ENCODE measurements at places on chromosomes 2 and 18.

DNA sequence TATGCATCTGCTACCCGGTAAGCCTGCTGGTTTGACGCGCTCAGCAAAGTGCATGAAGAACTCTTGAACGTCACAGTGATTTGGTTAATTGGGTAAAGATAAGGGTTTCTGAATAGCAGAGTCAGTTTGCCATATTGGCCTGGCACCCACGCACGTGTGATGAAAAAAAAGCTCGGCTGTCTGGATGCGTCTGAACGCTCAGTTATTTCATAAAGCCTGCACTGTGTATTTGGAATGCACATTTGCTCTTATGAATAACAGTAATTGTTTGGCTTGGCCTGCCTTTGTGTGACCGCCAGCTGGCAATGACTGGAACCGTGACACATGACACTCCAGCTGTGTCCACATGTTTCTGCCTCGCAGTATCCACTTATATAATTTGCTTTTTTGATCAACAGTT, 129.2 kb upstream of the MEIS1 start:
- no peak for DNase-seq

DNA sequence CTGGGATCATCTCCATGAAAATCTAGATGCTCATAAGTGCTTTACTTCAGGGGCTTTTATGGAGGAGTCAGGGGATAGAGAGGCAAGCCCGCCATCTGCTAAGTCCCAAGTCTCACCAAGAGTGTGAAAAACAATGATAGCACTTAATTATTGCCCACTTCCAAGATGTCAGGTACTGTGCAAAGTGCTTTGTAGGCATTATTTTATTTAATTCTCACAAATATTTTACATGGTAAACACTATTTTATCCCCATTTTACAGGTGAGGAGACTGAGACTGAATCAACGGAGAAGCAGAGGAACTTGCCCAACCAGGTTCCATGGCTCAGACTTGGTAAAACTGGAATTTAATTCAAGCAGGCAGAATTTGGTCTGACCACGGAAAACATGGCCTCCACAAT, 147.5 kb downstream of the ACKR3 start:
- no peak for DNase-seq

GRCh38 chr2:27494284-27494943, 586 bp downstream of the FNDC4 start:
- no peak for DNase-seq

DNA sequence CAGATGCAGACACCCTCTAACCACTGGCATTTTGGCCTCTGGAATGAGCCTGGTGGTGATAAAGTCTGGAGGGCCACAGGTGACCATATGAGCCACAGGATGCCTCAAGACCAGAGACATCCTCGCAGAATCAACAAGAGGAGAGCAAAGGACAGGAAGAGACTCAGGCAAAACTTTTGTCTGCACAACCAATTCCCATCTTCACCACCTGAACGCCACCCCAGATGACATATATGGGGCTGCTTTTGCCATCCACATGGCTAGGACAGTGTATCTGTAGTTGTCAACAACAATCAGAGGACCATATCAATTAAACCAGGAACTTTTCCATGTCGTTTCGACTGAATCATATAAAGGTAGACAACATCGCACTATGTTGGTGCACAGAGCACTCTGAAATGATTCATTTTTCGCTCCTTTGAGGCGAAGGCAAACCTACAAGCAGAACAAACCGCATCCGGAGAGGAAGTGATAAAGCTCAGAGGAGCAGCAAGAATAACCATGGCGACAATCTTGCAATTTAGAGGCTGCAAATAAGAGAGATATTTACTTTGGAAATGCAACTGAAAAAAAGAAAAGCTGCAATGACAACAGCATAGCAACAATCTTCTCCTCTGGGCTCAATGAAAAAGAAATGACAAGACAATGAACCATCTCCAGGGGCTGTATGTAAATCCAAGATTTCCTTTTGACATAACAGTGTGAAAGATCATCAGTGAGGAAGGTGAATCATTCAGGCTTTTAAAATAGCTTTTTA, 204.5 kb downstream of the ARL4C start:
- peak; percentile 41 for DNase-seq

DNA sequence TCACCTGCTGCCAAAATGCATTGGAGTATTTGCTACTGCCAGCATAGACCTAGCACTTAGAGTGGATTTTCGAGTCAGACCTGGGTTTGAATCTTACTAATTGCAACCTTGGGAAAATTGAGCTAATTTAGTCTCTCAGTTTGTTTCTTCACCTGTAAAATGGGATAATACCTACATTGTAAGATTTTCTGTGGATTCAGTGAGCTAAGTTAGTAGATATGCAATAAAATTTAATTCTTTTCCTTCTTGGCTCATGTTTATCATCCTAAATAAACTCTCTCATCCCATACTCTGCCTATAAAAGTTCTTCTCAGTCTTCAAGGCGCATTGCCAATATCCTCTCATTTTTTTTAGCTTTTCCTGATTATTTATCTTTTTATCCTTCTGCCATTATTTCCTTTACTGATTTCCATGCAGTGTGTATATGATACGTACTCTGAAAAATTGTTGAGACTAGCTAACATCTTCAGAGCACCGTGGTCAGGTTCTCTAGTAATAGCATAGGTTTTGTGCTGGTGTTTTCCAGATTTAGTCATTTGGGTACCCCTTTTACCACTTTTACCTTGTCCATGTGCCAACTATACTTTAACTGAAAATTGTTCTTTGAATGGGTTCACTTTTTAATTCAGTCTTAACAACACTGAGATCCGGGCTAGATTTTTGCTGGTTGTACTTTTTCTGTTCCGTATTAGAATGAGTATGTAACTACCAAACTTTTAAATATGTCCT, 7.3 kb downstream of the CEP192 start:
- DNase-seq: no peak

DNA sequence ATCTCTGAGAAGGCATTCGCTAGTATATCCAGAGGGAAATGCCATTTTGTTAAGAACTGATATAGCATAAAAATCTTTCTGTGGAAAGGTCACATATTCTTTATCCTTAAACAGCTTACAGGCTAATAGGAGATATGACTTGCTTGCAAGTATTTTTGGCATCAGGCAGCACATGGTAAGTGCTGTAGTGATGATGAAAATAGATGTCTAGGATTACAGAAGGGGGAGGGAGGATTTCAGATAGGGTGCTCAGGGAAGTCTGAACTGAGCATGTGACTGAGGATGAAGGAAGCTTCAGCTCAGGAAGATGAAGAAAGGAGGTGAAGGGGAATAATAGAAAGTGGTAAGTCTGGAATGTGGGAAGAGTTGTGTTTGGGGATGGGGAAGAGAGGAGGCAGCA, 158.5 kb upstream of the NOSTRIN start:
- no peak for DNase-seq

DNA sequence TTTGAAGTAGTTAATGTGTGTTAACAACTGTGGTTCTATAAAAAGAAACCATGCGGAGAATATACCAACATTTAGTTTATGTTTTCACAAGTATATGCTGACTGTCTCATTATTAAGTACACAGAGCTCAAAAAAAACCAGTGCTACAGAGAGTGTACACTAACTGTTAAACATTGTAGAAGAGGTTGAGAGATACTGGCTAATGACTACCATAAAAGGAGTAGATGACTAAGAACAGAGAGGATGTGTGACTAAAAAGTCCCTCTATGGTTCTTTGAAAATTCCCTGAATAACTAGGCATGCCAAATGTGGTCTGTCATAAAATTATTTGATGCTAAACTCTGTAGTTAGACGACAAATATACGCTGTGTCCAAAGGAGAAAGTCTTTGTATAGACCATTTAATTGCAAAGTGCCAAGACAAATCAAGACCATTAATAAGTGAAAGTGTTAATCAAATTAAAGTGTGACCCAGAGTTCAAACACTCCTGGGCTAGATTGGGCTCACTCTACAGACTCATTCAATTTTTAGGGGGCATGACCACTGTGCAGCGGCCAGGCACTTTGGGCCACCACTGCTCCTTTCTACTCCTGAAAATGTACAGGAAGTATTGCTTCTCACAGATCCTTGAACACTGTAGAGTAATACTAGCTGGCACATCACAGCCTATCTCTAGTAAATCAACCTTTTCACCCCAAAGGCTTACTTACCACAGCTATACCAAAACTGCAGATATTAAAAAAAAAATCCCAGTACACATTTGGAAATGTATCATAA, 45.1 kb upstream of the SERTAD2 start:
- DNase-seq: peak; percentile 81

GRCh38 chr18:51400721-51401120, 203.2 kb upstream of the MEX3C start:
- no peak for DNase-seq
